ENCODE measurements at places on chromosomes 1 and 21. TPM values are rescaled to one million over a fixed set of nuclear protein-coding genes. Genes with fewer than 3 reads are reported as not detected.
A peak's percentile ranks its signal among the peaks of the same experiment; 100 is the strongest.

Gene SAMD13
- 1.2 TPM for polyA plus RNA-seq

Gene KCNJ9
- 0.04 TPM for polyA plus RNA-seq

Gene SELENBP1
- 82.8 TPM for polyA plus RNA-seq

DNA sequence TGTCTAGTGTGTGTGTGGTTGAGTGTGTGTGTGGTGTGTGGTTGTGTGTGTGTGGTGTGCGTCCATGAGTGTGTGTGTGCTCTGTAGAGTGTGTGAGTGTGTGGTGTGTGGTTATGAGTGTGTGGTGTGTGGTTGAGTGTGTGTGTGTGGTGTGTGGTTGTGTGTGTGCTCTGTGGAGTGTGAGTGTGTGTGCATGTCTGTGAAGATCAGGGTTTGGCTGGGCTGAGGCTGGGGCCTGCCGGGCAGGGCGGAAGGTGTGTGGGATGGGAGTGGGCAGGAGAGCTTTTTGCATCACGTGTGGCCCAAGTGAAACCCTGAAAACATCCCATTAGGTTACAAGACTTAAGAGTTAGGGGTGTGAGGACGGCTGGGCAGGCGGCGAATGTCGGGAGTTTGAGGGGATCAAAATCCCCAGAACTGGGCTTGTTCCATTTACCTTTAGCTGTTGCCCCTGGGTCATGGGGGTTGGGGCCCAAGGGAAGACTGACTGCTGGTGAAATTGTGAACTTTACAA is 2.9 kb upstream of the FCMR start:
- DNase-seq: no peak

GRCh38 chr1:104163912-104164476 is 414.3 kb downstream of the AMY1C start:
- DNase-seq: no peak

- no peak for DNase-seq
These were observed 1.6 kb upstream of the IFNGR2 start for GRCh38 chr21:33401630-33401992.

- DNase-seq: no peak
These were observed 1447.8 kb upstream of the PRMT6 start for GRCh38 chr1:105608713-105609112.

Gene OLFML2B
- 11.9 TPM for polyA plus RNA-seq

GRCh38 chr1:33469691-33470090 is 2.8 kb upstream of the ZSCAN20 start:
- no peak for DNase-seq

Gene KCNA10
- not detected for polyA plus RNA-seq

Gene GSTM5
- 25.2 TPM for polyA plus RNA-seq

DNA sequence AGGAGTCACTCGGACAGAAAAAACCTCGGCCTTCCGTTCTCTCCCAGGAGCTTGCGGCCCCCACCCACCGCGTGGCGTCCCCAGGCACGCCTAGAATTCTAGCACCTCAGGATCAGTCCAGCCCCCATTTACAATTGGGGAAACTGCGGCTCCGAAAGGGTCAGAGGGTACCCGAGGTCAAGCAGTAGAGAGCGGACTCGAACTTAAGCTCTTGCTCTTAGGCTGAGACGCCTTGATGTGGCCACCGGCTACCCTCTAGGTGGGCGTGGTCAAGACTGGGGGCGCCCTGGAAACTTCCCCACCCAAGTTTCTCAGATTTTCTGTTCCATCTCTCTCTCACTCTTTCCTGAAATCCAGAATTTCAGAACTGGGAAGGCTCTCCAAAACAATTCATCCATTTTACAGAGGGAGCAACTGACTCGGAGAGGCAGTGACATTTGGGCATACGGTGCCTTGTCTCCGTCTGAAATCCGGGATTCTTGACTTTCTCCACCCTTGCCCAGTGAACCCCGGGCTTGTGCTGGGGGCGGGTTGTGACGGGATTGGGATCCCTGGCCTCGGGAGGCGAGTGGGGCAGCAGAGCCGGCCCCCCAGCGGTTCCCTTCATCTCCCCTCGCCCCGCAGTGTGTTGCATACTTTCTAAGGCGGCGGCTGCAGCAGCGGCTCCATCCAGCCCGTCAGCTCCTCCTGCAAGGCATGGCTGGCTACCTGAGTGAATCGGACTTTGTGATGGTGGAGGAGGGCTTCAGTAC is 777 bp downstream of the AZIN2 start:
- no peak for DNase-seq

- no peak for DNase-seq
These were observed 5.7 kb downstream of the CASQ2 start for GRCh38 chr1:115762779-115763178.

- DNase-seq: no peak
These were observed 7.0 kb downstream of the CDKN2C start for GRCh38 chr1:50976890-50977574.

Gene C1orf56
- 9.4 TPM for polyA plus RNA-seq

DNA sequence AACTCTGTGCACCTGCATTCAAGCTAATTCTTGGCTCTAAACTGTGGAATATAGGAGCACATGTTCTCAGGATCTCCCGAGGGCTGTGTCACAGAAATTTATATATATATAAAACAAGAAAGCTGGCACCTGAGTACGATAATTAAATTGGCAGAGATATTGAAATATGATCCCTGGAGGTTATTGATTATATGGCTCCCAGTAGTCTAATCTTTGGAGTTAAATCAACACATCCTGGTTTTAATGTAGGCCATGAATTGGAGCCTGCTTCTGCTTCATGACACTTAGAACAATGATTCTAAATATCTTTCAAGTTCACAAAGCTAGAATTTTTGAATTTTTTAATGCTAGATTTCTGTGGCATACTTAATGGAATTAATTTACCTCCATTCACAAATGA is 84.3 kb downstream of the CTH start:
- no peak for DNase-seq

DNA sequence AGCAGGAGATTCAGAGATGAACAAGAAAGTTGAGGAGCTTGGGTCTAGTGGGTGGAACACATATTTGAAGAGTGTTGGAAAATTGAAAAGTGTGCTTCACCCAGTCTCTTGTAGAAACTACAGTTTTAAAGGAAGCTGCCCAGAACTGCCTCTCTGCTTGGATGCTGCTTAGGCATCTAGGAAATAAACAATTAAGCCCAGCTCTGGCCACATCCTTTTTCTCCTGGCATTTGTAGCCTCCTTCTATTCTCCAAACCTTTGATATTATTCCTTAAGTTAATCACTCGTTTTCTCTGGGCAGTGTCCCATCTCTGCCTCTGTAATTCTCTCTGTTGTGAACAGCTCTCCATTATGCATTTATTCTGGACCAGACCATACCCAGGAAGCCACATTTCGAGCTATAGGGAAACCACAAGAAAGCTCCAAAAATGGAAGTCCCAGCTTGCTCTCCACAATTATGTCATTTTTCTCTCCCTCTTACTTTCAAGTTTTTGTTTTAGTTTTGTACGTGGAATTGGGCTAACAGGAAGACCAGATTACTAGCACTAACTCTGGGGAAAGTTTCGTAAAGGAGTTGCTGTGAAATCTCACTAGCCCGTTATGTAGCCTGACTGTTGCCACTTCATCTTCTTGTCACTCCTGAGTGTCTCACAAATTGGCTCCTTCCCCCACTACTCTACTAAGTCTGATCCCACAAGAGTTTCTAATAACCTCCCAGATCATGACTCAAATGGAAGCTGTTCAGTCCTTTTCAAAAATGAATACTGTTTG is 102.2 kb downstream of the NTMT2 start:
- DNase-seq: no peak

Gene ARV1
- 24.8 TPM for polyA plus RNA-seq

Gene ECM1
- 40.8 TPM for polyA plus RNA-seq

- no peak for DNase-seq
These were observed 217.9 kb downstream of the USP25 start for GRCh38 chr21:15947677-15948076.

GRCh38 chr21:44052830-44053226 is 40.7 kb downstream of the TRAPPC10 start:
- no peak for DNase-seq

Gene ETNK2
- 25.8 TPM for polyA plus RNA-seq

- DNase-seq: no peak
These were observed 83.6 kb downstream of the SLC66A1 start for GRCh38 chr1:19395678-19396192.

GRCh38 chr1:171486048-171486519 is 754 bp downstream of the PRRC2C start:
- peak; percentile 48 for DNase-seq

Gene KLHL21
- polyA plus RNA-seq: 72.4 TPM

- DNase-seq: no peak
These were observed 48.3 kb downstream of the CTTNBP2NL start for GRCh38 chr1:112444269-112444668.

DNA sequence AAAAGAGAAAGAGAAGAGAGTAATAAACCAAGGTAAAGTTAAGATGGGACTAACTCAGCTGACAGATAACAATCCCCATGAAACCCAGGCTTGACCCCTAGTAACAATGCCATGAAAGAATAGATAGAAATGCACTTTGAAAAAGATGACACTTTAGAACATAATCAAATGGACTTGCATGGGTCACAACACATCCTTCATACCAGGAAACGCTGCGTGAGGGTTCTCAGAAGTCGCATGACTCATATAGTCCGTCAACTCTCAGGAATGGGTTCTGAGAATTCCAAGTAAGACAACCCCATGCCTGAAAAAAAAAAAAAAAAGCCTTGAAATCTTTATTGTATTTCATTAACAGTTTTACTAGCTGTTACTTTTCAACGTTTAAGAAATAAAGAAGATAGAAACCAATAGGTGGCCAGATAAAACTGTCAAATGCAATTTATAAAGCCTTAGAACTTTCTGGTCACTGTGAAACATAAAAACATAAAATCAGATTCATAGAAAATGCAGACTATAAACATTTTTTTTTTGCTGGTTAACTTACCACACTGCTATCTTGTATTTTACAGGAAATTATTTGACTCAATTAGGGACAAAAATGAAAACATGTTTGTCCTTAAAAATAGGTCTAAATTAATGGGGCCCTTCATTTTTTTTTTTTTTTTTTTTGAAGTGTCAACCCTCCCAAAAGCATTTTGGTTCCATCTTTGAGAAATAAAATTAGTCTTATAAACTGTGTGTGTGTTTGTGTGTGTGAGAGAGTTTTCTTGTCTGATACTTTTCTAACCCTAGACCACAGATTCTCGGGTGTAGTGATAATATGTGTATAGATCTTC is 202.1 kb downstream of the NCAM2 start:
- no peak for DNase-seq

GRCh38 chr1:63329621-63330330 is 7.4 kb downstream of the FOXD3 start:
- no peak for DNase-seq

GRCh38 chr21:44552136-44552535 is 831 bp upstream of the KRTAP10-2 start:
- DNase-seq: no peak

- no peak for DNase-seq
These were observed 20.1 kb downstream of the PLCH2 start for GRCh38 chr1:2496087-2496622.

Measured in urinary bladder (tissue), 4 donors.